ENCODE measurements at places on chromosomes 5 and 9.

GRCh38 chr5:81425569-81425968, 31.6 kb upstream of the ACOT12 start:
- DNase-seq: peak; percentile 64

GRCh38 chr5:45779874-45780671, 83.9 kb upstream of the HCN1 start:
- DNase-seq: no peak

GRCh38 chr5:120037451-120037850, 408.1 kb downstream of the FAM170A start:
- no peak for DNase-seq

GRCh38 chr5:136810261-136810801, 445.0 kb upstream of the TRPC7 start:
- DNase-seq: peak; percentile 82

DNA sequence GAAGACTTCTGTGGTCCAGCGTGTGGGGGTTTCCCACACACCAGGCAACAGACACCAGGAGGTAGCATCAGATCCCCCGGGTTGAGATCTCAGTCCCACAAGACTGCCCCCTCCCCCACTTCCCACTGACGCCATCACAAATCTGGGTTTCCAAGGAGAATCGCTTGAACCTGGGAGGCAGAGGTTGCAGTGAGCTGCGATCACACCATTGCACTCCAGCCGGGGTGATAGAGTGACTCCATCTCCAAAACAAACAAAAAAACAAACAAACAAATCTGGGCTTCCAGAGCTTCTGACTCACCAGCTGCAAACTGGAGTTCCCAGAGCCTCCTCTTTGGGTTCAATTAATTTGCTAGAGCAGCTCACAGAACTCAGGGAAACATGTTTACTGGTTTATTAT, 4.7 kb upstream of the GBGT1 start:
- DNase-seq: no peak

- no peak for DNase-seq
These were observed 276.3 kb downstream of the SAXO1 start for GRCh38 chr9:18756712-18757125.

DNA sequence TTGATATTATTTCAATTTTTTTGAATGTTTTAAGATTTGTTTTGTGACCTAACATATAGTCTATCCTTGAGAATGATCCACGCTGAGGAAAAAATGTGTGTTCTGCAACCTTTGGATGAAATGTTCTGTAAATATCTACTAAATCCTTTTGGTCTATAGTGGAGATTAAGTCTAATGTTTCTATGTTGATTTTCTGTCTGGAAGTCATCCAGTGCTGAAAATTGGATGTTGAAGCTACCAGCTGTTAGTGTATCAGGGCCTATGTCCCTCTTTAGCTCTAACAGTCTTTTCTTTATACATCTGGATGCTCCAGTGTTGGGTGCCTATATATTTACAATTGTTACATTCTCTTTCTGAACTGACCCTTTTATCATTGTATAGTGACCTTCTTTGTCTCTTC, 422.3 kb downstream of the TMEM232 start:
- no peak for DNase-seq

GRCh38 chr5:17216974-17217492, 398 bp upstream of the BASP1 start:
- peak; percentile 67 for DNase-seq

DNA sequence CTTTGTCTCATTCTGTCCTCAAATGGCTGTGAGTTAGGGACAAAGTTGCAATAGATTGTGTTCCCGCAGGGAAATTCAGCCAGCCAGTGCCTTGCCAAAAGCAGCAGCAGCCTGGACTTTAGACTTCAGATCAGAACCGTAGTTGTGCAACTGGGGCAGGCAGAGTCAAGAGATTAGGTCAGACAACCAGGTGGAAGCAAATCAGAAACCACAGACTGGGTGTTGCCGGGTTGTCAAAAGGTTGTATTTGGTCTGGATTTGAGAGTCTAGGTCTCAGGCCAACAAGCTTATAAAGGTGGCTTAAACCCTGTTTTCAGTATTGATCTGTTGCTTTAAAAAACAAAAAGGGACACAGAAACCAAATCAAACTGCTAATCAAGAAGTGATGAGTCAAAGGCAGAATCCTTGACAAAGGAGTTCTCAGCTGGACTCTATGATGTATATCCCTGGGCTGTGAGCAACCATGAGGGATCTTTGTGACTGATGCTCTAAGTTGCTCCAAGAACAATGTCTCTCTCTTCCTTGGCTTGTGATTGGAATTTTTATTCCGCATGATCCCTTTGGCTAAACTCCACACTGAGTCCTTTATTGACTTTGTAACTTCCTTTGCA, 20.9 kb downstream of the RFK start:
- no peak for DNase-seq

- no peak for DNase-seq
These were observed 4.6 kb upstream of the SLC6A7 start for GRCh38 chr5:150184990-150185912.

- no peak for DNase-seq
These were observed 38.6 kb downstream of the HMCN2 start for GRCh38 chr9:130304116-130304515.

GRCh38 chr5:126736141-126736540, 40.8 kb upstream of the LMNB1 start:
- no peak for DNase-seq

- no peak for DNase-seq
These were observed 110.5 kb downstream of the GAS1 start for GRCh38 chr9:86836797-86837196.

GRCh38 chr9:118596374-118597015, 772.7 kb downstream of the BRINP1 start:
- DNase-seq: no peak

DNA sequence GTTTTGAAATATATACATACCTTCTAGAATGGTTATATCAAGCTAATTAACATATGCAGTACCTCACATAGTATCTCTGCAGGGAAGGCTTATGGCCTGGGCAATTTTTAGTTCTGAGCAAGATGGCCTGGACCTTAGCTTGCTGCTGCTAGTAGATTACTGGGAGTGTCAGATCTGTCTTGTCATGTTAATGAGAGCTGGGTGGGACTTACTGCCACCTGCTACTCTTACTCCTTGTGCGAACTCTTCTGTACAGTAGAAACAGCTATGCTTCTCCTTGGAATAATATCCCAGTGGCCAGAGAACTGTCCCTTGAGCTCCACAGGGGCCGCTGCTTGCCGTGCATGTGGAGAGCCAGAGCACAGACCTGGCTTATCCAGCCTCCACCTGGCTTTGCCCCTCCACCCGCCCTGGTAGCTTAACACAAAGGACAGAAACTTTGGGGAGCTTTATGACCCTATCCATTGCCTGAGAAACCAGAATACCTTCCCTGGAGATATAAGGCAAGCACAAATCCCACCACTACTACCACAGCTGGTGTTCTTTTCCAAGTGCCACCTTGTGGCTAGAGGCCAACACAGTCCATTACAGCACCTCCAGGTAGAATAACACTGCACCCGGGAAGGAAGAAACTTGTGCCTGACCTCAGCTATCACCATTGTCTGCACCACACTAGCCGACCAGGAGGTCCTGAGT, 74.4 kb upstream of the RUSC2 start:
- peak; percentile 4 for DNase-seq

DNA sequence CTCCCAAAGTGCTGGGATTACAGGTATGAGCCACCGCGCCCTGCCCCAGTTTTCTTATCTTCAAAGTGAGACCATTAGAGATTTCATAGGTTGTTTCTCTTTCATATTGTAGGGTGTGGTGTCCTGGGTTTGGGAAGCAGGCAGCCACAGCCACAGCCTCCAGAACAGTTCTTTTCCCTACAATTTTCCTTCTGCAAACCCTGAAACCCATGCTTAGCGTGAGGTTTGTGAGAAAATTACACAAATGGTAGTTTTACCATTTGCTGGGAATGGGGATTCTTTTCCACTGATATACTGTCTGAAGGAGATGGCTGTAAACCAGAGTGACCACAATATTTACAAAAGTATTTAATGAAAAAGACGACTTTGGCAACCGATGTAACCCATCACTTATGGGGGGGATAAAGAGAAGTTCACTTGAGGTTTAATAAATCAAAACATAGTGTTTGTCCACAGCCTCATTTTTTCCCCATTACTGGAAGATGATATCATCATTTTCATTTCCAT, 26.7 kb upstream of the ECM2 start:
- no peak for DNase-seq

- DNase-seq: no peak
These were observed 280.7 kb downstream of the PRELID2 start for GRCh38 chr5:145554399-145554798.

- no peak for DNase-seq
These were observed 772.7 kb downstream of the PRELID2 start for GRCh38 chr5:145062280-145063062.

DNA sequence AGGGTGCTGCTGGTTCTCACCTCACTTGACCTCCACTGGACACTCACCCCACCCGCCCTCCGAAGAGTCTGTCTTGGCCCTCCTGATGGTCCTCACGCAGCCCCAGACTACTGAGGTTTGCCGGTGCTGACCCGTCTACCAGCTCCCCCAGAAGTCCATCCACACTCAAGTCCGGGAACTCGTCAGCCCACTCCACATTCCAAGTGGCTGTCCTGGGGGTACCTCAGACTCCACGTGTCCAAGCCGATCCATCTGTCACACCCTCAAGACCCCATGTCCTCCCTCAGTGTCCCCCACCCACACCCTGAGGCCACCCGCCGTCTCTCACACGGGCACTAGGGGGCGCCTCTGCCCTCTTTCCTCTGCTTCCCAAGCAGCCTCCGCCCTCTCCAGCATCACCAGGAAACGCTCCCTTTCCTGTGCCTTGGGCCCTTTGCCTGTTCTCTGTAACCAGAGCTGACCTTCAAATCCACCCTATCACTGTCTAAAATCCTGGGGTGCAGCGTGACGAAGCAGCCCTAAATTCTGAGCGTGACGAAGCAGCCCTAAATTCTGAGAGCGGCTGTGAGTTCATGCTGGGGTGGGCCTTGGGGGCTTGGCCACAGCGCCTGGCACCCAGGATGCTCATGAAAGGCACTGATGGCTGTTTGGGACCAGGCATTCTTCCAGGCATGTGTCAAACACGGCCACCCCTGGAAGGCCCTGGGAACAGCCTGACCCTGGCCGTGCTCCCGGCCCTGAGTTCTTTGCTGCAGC, 95.7 kb downstream of the KCNT1 start:
- peak; percentile 68 for DNase-seq

DNA sequence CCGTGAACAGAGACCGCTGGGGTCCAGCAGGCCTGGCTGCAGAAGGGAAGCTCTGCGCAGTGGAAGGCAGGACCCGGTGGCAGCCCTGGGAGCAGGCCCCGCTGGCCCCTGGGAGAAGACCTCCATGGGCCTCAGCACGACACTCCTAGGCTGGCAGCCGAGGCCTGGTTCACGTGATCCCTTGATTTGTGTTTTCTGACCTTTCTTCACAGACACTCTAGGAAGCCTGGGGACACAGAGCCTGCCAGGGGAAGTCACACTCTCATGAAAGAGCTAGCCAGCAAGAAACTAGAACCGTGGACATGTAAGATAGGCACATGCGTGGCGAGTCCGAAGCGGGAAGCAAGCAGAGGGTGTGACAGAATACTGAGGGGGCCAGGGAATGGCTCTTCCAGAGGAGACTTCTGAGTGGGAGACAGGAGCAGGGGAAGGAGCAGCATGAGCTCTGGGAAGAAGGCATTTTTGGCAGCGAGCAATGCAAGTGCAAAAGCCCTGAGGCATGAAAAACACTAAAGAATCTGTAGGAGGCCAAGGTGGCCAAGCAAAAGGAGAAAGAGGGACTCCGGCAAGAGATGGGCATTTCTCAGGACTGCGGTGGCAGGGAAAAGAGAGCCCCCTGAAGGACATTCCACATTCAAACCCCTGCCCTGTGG, 26.6 kb upstream of the IL17B start:
- DNase-seq: no peak

DNA sequence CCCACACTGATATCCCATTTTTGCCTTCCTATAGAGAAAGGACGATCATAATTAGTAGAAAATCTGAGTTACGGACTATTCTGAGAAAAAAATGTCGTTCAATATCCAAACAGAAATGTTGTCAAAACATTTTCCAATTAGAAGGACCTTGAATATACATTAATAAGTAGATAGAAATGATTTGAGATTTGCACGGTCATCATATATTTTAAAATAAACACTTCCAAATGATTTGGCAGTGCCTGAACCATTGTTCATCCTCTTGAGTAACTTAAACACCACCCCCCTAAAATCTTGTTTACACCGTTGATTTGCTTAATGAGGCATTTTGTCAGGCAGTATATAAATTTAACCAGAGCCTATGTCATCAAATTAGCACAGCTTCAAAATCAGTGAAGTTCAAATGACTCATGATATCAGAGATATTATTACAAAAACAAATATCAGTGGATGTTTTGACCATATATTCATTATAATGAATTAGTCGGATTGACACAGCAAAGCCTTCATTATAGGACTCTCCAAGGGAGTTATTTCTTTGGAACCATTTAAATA, 105.0 kb downstream of the ACTL7B start:
- no peak for DNase-seq
